Endothelial cell of umbilical vein (primary cell): ENCODE measurements at places on chromosomes 6 and 20. TPM values are rescaled to one million over a fixed set of nuclear protein-coding genes. Genes with fewer than 3 reads are reported as not detected.

The NKX2-4 gene
- not detected in 2 replicates for total RNA-seq

The THBS2 gene
- total RNA-seq, result not detected in 2 replicates

The SUMO4 gene
- total RNA-seq, result 2.6 and 3.1 TPM in 2 replicates

The SPATA25 gene
- total RNA-seq, result 1.3 TPM in 1 of 2 replicates, not detected in the other

The TRAPPC3L gene
- 0.38 TPM in 1 of 2 replicates, not detected in the other for total RNA-seq

The SPDEF gene
- not detected in 2 replicates for total RNA-seq

The FAM217B gene
- 8.2 and 9.9 TPM in 2 replicates for total RNA-seq

The ADGRG6 gene
- total RNA-seq, result 99.3 and 113 TPM in 2 replicates

The STMND1 gene
- not detected in 2 replicates for total RNA-seq

The ARMH2 gene
- not detected in 2 replicates for total RNA-seq

The MRPS10 gene
- 35.3 and 37.7 TPM in 2 replicates for total RNA-seq

The TPBG gene
- 9.0 and 11.4 TPM in 2 replicates for total RNA-seq

The BPIFB2 gene
- total RNA-seq, result not detected in 2 replicates

The C2 gene
- 0.60 TPM in 1 of 2 replicates, not detected in the other for total RNA-seq

The PNPLA1 gene
- total RNA-seq, result not detected in 2 replicates

The SAPCD1 gene
- 9.4 and 11.7 TPM in 2 replicates for total RNA-seq

The TEAD3 gene
- total RNA-seq, result 1.1 and 2.0 TPM in 2 replicates

The HLA-DRB5 gene
- total RNA-seq, result not detected in 2 replicates

The PSORS1C1 gene
- 9.2 and 13.2 TPM in 2 replicates for total RNA-seq

The SLC17A2 gene
- total RNA-seq, result not detected in 2 replicates

The SERPINB1 gene
- total RNA-seq, result 23.3 and 24.0 TPM in 2 replicates

The PRICKLE4 gene
- 2.2 and 3.3 TPM in 2 replicates for total RNA-seq

The PKIB gene
- total RNA-seq, result not detected in 2 replicates

The GPX5 gene
- not detected in 2 replicates for total RNA-seq

The ENPP3 gene
- not detected in 2 replicates for total RNA-seq

The MACROD2 gene
- 0.73 and 0.97 TPM in 2 replicates for total RNA-seq

The PTCRA gene
- total RNA-seq, result not detected in 2 replicates

The TAAR2 gene
- total RNA-seq, result not detected in 2 replicates

The LRRC73 gene
- 0.25 and 0.58 TPM in 2 replicates for total RNA-seq

The GABRR1 gene
- not detected in 2 replicates for total RNA-seq

The GLYATL3 gene
- total RNA-seq, result not detected in 2 replicates

The CRISP3 gene
- not detected in 2 replicates for total RNA-seq

The RBM24 gene
- 6.0 and 6.7 TPM in 2 replicates for total RNA-seq

The DNAH8 gene
- 0.29 and 0.97 TPM in 2 replicates for total RNA-seq

The TP53INP2 gene
- total RNA-seq, result 30.5 and 36.4 TPM in 2 replicates

The LHFPL5 gene
- not detected in 2 replicates for total RNA-seq

The GHRH gene
- total RNA-seq, result not detected in 2 replicates

The ASF1A gene
- total RNA-seq, result 38.4 TPM in 2 replicates

The DDX43 gene
- 0.92 and 0.95 TPM in 2 replicates for total RNA-seq

The CNR1 gene
- not detected in 2 replicates for total RNA-seq

The BEND6 gene
- total RNA-seq, result 0.35 and 0.66 TPM in 2 replicates

The HUS1B gene
- 1.2 and 1.8 TPM in 2 replicates for total RNA-seq

The TAGAP gene
- total RNA-seq, result not detected in 2 replicates
